ENCODE measurements at places on chromosomes 4 and X.

DNA sequence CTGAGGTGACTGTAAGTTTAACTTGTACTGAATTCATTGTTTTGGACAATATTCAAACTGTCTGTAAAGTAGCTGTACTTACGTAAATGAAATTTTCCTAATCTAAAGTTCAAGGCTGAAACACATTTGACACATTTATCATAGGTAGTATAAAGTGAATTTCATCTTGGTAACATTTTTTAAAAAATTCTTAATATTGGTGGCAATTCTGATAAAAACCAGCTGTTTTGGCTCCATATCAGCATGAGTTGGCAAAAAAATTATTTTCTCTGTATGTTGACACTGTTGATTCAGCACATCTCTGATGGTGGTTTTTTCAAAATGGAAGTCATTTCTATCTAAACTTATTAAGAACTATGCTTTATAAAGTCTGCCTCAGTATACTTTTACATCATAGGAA lies 30.9 kb downstream of the CXorf58 start:
- DNase-seq = no peak

DNA sequence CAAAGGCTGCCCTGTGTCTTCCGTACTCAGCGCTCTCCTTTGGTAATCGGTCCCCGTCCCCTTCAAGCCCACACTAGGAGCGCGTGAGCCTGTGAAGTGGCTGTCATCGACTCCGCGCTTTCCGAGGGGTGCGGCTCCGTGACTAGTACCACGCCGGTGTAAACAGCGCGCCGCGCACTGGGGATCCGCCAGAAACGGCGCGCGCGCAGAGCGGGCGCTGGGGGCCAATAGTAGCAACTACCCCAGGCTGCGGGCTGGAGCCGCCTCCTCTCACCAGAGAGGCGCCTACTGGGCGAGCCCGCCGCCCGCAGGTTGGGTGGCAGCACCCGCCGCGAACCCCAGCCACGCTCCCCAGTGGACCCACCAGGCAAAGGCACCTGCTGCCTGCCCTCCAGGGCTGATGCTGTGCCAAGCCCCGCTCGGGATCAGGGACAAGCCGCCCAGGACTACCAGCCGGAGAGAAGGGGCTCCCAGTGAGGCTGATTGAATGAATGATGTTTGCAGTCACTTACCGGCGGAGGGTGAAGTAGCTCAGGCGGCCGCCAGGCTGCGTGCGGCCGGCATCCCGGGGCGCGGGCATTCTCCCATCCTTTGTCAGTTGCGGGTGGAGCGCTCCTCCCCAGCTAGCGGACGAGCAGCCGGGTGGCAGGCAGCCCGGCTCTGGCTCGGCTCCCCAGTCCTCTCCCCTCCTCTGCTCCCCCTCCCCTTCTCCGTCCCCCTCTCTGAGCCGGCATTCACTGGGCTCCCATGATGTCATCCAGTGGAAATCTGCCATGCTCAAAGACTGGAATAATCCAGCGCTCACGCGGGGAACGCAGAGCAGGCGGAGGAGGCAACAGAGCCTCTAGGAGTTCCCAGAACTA lies 370.3 kb upstream of the SMIM31 start:
- no peak for DNase-seq

- no peak for DNase-seq
These were observed 60.8 kb downstream of the SUPT20HL2 start for GRCh38 chrX:24253030-24253429.

- DNase-seq = no peak
These were observed 7.9 kb downstream of the NDNF start for GRCh38 chr4:121064482-121064881.

- no peak for DNase-seq
These were observed 55.3 kb downstream of the STBD1 start for GRCh38 chr4:76361689-76362412.

DNA sequence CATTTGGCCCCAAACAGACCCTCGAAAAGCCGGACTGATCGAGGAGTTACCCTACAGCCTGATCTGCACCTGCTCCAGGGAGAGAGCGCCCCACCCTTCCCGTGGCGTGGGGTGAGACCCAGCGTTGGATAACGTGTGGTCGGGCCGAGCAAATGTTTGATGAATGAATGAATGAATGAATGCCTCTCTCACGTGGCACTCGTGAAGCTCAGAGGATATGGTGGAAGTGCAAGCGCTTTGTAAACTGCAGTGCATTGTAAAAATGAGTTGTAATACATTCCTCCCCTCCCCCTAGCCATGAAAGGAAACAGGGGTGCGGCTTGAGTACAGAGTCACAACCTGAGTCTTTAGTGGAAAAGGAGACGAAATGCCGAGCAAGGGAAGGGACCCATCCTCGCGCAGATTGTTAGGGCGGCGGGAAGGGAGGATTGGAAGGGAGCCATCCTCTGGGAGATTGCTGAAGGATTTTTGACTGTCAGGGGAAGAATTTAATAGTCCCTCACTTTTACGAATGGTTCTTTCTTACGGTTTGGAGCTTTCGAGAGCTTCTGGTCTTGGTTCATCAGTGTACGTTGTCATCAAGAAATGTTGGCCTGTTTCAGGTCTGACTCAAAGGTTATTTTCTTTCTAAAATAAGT lies 772 bp upstream of the FBXW7 start:
- peak; percentile 69 for DNase-seq

- DNase-seq = no peak
These were observed at the start of gene CFAP47 for GRCh38 chrX:35919536-35920309. Gene CFAP47, plus strand, starts transcription at chrX:35919734. Its CDS starts 66 bp downstream, at chrX:35919800.

- DNase-seq = no peak
These were observed 74.1 kb downstream of the SLC10A6 start for GRCh38 chr4:86775061-86775460.

- no peak for DNase-seq
These were observed 28.3 kb upstream of the DSPP start for GRCh38 chr4:87580057-87580456.

DNA sequence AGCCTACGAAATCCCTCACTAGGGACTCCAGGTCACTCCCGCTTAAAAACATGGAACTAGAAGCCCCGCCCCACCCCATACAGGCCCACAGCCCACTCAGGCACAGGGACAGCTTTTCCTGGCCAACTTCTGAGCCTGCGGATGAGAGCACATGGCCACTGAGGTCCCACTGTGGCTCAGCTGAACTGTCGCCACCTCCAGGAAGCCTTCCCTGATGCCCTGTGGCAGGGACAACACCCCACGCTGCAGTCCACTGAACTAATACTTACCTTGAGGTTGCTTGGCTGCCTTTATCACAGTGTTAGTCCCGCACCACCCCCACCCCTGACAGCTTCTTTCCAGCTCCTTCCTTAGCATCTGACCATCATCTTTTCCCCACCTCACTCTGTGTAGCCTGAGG lies 39.3 kb upstream of the MAN2B2 start:
- no peak for DNase-seq

- no peak for DNase-seq
These were observed 1495.5 kb downstream of the PCDH18 start for GRCh38 chr4:136036744-136037143.

- DNase-seq = no peak
These were observed 1.3 kb downstream of the LCORL start for GRCh38 chr4:18020145-18020670.

- no peak for DNase-seq
These were observed 27.7 kb downstream of the FBXO8 start for GRCh38 chr4:174255786-174256185.

DNA sequence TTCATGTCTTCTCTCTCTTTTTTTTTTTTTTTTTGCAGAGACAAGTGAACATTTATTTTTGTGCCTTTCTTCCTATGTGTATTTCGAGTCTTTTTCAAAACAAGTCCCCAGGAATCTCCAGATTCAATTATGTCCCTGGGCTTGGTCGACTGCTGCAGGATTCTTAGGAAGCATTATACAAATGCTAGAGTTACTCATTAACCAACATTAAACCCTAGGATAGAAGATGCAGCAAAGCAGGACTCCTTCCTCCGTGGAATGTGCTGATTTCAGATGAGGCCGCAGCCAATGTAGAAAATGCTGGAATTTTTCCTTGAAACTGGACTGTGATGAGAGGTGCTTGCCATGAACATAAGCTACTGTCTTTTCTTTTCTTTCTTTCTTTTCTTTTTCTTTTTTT lies 3.4 kb downstream of the ZNF81 start:
- DNase-seq = no peak

- no peak for DNase-seq
These were observed at the start of gene MAP7D2 for GRCh38 chrX:20116577-20117240. Gene MAP7D2, minus strand, starts transcription at chrX:20116907. Its CDS starts 28 bp downstream, at chrX:20116879.

- no peak for DNase-seq
These were observed 236.8 kb upstream of the VCX start for GRCh38 chrX:7606039-7606652.

DNA sequence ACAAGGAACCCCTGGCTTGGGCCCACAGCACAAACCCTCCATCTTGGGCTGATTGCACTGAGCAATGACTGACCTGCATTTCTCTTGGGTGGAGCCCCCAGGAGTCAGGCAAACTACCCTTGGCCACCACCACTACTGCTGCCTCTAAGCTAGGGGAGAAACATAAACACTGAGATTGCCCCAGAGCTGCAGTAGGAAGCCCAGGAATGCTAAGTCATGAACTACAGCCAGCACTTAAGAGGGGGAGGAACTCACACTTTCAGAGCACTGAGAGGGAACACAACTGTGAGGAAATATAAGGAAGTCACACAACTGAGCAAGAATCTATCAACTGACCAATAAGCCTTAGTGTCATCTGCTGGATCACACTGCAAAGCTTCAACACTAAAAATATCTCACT lies 111.6 kb upstream of the PPP3CA start:
- DNase-seq = no peak

DNA sequence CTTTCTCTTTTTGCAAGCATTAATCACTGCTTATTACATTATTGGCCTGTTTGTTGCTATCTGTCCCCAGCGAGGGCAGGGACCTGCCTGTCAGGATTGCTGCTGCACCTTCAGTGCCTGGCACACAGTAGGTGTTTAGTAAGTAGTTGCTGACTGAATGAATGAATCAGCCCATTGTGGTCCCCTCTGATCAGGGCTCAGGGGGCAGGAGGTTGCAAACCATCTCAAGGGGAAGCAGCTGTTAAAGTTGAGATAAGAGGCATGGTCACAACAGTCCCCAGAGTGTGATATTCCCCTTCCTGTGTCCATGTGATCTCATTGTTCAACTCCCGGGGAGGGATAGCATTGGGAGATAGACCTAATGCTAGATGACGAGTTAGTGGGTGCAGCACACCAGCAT lies 85.4 kb downstream of the WFS1 start:
- no peak for DNase-seq

- DNase-seq = no peak
These were observed 238.8 kb upstream of the PCDH10 start for GRCh38 chr4:132910229-132910748.

DNA sequence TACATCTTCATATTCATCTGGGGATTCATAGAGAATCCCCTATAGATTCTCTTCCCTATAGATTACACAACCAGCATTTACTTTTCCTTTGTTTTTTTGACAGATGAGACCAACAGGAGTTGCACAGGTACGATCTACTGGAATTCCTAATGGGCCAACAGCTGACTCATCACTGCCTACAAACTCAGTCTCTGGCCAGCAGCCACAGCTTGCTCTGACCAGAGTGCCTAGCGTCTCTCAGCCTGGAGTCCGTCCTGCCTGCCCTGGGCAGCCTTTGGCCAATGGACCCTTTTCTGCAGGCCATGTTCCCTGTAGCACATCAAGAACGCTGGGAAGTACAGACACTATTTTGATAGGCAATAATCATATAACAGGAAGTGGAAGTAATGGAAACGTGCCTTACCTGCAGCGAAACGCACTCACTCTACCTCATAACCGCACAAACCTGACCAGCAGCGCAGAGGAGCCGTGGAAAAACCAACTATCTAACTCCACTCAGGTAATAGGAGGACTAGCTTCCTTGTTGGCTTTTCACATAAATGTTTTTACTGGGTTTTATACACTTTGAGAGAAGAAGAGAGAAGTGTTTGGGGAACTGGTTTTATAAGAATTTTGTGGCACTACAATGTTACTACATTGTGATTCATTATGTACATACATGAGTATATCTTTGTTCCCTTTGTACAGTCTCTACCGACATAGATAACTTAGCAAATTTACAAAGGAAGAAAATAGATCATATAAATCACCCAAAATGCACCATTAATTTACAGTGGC lies 137.2 kb downstream of the DIPK2B start:
- no peak for DNase-seq

GRCh38 chr4:137212601-137213000 lies 319.7 kb downstream of the PCDH18 start:
- no peak for DNase-seq

DNA sequence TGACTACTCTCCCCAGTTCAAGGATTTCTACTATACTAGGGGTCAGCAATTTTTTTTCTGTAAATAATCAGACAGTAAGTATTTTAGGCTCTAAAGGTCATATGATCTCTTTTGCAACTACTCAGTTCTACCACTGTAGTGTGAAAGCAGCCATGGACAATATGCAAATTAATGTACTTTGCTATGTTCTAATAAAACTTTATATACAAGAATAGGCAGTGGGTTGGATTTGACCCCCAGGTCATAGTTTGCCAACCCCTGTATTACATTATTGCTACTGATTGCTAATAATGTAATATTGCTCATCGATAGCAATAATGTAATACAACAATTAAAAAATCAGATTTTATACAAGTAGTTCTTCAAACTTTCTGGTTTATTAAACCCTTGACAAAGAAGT lies 59.2 kb upstream of the GPR34 start:
- DNase-seq = no peak

DNA sequence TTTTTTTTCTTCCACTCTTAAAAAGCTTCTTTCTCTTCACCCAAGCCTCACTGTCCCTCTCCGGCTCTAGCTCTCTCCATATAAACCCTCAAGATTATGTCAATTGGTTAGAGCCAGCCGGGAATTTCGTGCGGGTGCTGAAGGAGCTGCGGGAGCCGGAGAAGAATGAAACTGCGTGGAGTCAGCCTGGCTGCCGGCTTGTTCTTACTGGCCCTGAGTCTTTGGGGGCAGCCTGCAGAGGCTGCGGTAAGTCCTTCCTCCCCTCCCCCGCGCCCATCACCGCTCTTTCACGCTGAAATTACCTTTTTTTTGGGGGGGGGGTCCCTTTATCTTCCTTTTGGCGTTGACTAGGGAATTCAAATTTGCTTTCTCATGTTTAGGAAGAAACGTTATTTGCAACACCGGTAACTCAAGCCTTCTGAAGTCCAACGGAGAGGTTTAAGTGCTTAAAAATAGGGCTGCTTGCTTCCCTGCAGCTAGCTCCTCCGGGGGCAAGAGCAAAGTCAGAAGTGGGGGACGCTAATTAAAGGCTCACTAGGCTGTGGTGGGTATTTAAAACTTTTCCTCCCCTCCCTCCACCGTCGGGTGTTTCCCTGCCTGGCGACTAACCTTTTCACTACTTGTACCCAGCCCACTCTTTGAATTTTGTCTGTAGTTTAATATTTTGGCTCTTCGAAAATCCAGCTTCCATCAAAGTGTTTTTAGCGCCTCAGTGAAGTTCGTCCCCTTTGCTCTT lies 491 bp downstream of the COL4A5 start:
- no peak for DNase-seq

DNA sequence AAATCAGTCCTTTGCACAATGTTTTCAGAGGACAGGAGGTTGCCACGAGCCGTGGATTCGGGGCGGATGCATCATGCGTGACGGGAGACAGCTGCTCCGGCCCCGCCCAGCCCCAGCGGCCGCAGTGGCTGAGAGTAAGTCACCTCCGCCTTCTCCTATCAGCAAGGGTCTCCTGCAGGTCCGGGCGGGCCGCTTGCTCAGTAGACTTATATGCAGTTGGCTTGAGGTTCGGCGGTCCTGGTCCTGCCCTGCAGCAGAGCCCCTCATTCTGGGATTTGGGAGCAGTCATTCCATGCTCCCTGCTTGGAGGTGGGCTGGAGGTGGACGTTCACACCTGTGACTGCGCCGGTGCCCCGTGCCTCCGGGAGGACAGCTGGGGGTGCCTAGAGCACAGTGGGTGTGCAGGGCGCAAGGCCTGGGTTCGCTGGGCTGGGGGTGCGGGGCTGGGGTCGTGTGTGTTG lies 86.3 kb upstream of the ADRA2C start:
- DNase-seq = no peak
